ENCODE measurements at places on chromosomes 4 and X.

DNA sequence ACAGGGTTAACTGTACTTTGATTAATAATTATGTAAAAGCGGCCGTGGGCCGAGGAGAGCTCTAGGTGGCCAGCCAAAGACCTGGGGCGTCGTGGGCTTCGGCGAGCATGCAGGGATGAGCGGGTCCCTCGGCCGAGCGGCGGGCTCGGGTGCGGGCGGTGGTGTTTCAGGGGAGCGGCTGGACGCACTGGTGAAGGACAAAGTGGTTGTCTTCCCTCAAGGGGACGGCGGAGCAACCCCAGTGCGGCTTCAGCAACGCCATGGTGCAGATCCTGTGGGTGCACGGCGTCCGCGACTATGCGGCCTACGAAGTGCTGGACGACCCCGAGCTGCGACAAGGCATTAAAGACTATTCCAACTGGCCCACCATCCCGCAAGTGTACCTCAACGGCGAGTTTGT lies 103.0 kb upstream of the C1GALT1C1 start:
- DNase-seq: no peak

GRCh38 chr4:68871809-68872642 lies 56.2 kb downstream of the UGT2B10 start:
- no peak for DNase-seq

DNA sequence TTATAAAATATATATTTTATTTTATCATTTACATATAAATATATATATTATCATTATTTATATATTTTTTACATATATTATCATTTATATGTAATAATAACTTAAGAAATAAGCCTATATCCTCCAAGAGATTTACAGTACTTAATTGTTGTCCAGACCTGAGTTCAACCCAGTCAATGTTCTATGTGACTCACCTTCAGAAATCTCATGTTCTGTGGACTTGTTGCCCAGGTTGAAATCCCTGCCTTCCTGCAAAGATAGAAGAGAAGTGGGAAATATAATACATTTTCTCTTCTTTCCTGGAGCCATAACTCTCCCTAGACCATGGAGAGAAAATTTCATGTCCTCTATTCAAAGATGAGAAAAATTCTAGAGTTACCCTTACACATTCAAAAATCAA lies 247.3 kb downstream of the PARM1 start:
- DNase-seq: no peak

DNA sequence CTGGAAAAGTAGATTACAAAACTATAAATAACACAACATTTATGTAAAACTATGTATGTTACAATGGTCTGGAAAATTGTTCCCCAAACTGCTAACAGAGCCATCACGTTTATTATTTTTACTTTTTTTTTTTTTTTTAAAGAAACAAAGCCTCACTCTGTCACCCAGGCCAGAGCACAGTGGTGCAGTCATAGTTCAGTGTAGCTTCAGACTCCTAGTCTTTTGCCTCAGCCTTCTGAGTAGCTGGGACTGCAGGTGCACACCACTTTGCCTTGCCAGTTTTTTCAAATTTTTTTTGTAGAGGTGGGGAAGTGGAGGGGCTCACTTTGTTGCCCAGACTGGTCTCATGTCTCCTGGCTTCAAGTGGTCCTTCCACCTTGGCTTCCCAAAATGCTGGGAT lies 180.1 kb upstream of the SPRY1 start:
- DNase-seq: no peak

DNA sequence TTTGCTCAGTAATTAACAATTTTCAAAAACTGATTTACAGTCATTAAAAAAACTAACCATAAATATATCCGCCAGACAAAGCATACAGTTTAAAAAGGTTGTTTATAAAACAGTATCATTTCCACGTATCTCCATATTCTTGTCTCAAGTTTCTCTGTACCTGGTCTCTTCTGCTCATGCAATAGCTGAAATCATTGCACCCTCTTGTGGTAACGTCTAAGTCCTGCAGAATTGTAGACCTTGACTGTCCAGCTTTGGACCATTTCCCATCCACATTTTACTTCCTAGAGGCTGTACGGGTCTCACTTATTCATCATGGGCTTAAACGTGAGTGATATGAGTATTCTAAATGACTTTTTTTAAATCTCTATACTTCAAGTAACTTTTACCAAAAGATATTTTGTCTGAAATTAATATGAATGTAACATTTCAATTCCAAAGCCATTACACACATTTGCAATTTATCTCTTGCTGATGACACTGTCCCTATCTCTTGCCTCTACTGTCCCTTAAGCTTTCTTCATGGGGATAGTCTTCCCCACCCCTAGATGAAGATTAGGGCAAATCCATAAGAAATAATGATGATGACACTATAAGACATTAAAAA lies 118.5 kb downstream of the BTC start:
- peak; percentile 11 for DNase-seq

- no peak for DNase-seq
Observed at GRCh38 chr4:72577211-72577610, 8.2 kb upstream of the ADAMTS3 start.

GRCh38 chrX:28981952-28982351 lies 394.7 kb downstream of the IL1RAPL1 start:
- no peak for DNase-seq

GRCh38 chr4:2251795-2252529 lies 9.9 kb downstream of the MXD4 start:
- no peak for DNase-seq

DNA sequence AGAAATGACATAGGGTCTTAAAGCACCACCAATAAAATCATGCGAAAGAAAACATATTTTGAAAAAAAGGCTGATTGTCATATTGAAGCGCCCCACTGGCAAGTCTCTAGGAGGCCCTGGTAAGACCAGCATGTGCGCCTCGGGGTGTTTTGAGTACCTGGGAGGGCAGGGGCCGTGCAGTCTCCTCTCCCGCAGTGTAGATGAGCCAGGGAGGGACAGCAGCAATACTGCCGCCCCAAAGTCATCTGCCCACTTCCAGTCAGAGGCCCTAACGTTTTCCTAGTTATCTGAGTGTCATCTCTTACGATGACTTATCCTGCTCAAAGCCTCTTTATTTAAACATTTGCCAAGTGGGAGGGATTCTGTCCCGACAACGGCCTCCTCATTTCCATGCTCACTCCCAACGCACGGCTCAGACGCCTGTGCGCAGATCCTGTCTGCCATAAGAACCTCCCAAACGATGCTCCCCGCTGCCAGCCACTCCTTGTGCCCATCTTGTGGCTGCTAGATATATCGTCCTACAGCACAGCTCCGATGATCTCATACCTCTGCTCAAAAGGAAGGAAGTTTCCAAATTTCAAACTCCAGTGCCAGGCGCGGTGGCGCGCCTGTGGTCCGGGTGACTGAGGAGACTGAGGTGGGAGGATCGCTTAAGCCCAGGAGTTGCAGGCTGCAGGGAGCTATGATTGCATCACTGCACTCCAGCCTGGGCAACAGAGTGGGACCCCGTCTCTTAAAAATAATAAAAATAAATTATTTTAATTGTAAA lies 17.2 kb upstream of the SCRG1 start:
- no peak for DNase-seq

DNA sequence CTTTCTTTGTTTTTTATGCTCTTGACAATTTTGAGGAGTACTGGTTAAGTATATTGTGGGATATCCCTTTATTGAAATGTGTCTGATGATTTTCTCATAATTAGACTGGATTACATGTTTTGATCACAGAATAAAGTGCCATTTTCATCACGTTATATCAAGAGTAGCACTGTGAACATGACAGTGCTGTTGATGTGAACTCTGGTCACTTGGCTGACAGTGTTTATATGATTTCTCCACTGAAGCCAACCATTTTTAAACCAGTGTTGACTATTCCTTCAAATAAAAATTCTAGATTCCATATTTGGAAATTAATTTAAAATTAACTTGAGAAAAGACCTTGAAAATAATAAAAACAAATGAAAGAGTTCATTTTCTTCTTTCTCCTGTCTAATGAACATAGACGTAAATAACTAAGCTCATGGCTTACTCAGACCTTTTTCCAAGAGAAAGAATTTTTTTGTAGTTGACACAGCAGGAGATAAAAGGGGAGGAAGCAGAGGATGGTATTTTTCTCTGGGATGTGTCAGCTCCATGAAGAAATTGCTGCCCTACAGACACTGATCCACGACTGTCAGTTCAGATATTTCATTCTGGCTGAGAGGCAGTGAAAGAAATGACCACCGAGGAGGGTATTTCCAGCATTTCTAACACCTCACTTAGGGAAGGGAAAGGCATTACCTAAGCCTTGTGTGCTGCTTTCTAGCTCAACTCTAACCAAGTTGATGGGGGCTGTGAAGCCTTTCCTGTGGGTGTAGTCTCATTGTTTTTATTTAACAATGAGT lies 150.9 kb upstream of the ANK2 start:
- DNase-seq: no peak

DNA sequence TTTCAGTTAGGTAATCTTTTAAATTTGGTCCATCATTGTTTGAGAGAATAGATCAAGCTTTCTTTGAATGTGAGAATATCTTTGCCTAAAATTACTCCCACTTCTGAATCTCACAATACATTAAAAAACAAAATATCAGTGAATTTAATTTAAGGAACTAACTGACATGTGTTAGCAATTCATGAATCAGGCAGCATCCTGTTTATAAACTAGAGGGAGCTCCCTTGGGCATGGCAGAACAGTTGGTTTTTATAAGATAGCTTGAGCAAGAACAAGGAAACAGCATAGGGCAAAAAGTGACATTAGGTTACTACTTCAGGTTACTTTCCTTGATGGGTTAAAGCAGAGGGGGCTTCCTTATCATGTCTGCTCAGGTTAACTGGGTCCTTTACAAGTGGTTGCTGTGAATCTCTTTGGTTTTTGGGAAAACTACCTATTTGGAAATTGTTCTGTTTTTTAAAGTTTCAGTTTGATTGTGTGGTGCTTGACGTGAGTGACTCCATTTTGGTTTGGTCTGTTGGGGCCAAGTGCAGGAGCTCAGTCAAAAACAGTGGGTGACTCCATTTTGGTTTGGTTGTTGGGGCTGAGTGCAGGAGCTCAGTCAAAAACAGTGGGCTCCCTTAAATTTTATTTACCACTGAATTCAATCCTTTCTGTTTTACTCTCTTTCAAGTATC lies 68.0 kb downstream of the PPEF2 start:
- no peak for DNase-seq

- no peak for DNase-seq
Observed at GRCh38 chr4:156615066-156615531, 356.5 kb downstream of the PDGFC start.

- DNase-seq: no peak
Observed at GRCh38 chrX:1422135-1422465, 30.2 kb upstream of the SLC25A6 start.

DNA sequence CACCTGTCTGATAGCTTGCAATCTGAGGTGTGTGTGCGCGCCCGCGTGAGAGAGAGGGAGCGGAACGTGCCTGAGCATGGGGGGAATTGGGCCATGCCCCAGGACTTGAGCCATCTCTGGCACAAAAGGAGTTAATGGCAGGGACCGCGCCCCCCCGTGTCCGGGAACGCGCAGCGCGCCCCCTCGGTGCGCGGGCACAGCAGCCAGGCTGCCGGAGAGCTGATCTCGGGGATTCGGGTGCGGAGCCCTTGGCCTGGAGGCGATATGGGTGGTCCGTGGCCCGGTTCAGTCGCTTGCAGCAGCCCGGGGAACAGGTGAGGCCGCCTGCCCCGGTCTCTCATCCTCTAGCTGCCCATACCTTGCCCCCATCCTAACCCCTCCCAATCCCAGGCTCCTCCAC lies at the start of gene NLGN3:
NLGN3 (plus strand) TSS at position 191 of the 400 bp plus-strand sequence. CDS start 2,909 bp downstream, outside the sequence.
- DNase-seq: no peak

DNA sequence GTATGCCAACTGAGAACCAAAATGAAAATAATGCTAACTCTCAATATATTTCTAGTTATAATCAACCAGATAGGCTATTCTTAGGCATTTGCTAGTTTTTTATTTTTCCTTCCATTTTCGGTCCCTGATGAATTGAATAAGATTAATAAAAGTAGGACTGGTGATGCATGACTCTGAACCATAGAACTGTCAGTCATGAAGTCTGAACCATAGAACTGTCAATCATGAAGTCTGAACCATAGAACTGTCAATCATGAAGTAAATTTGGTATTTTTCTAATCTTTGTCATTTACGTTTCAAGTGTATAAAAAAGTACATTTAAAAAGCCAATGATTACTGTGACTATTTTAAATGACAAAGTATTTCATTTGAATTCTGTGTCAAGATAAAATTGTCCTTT lies 460.2 kb upstream of the NDST3 start:
- DNase-seq: no peak

DNA sequence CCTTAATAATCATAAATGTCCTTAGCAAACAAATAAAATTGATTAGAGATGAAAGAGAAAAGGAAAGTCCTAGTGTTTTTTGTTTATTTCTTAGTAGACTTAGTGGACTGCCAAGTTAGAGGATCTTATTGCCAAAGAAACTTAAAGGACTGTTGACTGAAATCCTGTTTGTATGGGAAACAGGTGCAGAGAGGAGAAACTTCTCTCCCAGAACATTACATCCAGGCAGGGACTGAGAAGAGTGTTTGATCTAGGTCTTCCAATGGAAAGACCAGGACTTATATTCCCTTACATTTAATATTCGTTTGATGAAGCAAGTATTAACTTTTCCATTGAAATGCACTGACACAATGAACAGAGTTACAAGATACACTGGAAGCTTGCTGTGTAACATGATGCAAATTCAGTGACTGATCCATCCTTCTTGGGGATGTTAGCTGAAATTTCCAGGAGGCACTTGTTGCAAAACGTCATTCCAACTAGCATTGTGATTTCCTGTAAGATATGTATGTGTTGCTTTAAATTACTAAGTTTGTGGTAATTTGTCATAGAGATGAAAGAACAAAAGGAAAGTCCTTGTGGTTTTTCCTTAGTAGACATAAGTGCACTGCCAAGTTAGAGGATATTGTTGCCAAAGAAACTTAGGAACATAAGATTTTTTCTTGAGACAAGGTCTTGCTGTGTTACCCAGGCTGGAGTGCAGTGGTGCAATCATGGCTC lies 505.6 kb downstream of the STIM2 start:
- DNase-seq: no peak

DNA sequence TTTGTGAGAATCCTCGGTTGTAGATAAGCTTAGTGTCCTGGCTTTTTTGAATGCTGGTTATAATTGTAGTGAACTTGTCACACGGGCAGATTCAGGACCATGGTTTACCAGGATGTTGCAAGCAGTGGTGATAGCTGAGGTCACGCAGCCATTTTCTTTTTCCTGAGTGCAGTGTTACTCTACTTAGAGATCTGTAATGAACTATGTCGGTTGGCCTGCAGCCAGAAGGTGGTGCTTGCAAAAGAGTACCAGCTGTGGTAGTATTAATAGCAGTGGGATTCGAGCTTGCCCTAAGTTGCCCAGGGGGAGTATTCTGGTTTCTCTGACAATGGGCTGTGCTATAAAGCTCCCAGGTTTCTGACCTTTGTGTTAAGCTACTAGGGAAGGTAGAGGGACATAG lies 368.9 kb downstream of the SLITRK2 start:
- no peak for DNase-seq

GRCh38 chr4:8112036-8112576 lies 46.5 kb downstream of the ABLIM2 start:
- no peak for DNase-seq

GRCh38 chrX:111868726-111869638 lies 7.0 kb upstream of the TRPC5OS start:
- no peak for DNase-seq

GRCh38 chr4:123093236-123093635 lies 170.8 kb upstream of the NUDT6 start:
- DNase-seq: no peak
